Activated CD4-positive, alpha-beta T cell treated with anti-CD3 and anti-CD28 coated beads, Interleukin-2, amount 10 ng/mL, durations not matched to agents 7 days and 5 days (primary cell): ENCODE measurements at places on chromosomes 3 and 15.

- no peaks in the 10 kb centered on the region for H3K4me1 ChIP-seq
- no peaks in the 10 kb centered on the region for H3K36me3 ChIP-seq
- no peak overlapping the region for H3K4me3 ChIP-seq
- no peak for DNase-seq
- H3K27me3 ChIP-seq, result no peaks in the 10 kb centered on the region
These were observed 67.2 kb upstream of the GCSAM start for GRCh38 chr3:112200317-112200666.

- peak overlapping the region; percentile 1 for H3K4me3 ChIP-seq
- H3K27me3 ChIP-seq, result no peaks in the 10 kb centered on the region
- H3K36me3 ChIP-seq, result peaks cover 4% of the 10 kb centered on the region
- DNase-seq, result no peak
These were observed 57.6 kb upstream of the FGD5 start for GRCh38 chr3:14761121-14761672.

GRCh38 chr3:146226881-146227280, 24.0 kb downstream of the PLSCR4 start:
- no peak for DNase-seq
- H3K27me3 ChIP-seq, result no peaks in the 10 kb centered on the region
- no peaks in the 10 kb centered on the region for H3K36me3 ChIP-seq

GRCh38 chr15:36284911-36285310, 294.5 kb upstream of the CDIN1 start:
- no peak overlapping the region for H3K27ac ChIP-seq
- H3K4me1 ChIP-seq, result no peaks in the 10 kb centered on the region
- DNase-seq, result no peak
- no peaks in the 10 kb centered on the region for H3K36me3 ChIP-seq
- no peaks in the 10 kb centered on the region for H3K27me3 ChIP-seq
- no peak overlapping the region for H3K4me3 ChIP-seq

DNA sequence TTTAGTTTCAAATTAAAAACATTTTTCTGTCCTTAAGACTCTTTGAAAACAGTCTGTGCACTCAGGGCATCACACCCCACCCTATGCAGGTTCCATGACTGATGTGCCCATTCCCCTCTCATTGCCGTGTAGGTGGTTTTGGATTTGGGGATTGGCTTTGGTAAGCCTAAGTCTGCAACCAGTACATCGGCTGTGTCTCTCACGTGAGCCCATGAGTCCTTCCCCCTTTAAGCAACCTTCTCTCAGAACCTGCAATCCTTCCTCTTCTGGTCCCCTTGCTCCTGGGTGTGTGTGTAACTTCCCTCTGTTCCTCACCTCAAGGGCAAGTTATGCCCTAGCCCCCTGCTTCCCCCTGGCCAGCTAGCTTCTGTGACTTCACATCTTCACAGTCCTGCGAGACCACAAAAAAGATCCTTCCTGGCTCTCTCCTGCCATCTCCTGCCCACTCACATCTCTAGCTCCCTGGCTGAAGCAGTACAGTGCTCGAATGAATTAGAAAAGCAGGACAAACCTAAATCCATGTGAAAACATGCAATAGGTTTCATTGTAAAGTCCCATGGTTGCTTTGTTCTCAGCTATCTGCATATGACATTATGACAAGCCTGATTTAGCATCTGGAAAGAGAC, 126.7 kb downstream of the UACA start:
- H3K4me3 ChIP-seq, result no peak overlapping the region
- H3K36me3 ChIP-seq, result no peaks in the 10 kb centered on the region
- no peak overlapping the region for H3K27ac ChIP-seq
- peaks cover 7% of the 10 kb centered on the region for H3K4me1 ChIP-seq
- peaks cover 19% of the 10 kb centered on the region for H3K27me3 ChIP-seq
- no peak for DNase-seq

DNA sequence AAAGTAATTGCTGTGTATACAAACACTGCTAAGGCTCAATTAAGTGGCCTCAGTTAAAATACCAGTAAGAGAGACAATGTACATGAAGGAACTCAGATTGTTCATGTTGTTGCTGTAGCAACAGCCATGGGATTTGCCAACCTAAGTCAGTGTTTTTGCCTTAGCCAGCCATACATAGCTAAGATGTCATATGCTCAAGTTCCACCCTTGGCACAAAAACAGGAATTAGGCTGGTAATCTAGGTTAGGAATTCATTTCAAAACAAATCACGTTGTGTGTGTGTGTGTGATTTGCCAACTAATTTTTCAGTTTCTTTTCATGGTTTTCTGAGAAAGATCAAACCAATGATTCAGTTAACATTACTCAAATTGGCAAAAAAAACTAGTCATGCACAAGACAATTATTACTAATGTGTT, 143.7 kb upstream of the KCNMB2 start:
- no peaks in the 10 kb centered on the region for H3K4me1 ChIP-seq
- H3K4me3 ChIP-seq, result no peak overlapping the region
- H3K36me3 ChIP-seq, result no peaks in the 10 kb centered on the region
- H3K27ac ChIP-seq, result no peak overlapping the region

- no peaks in the 10 kb centered on the region for H3K36me3 ChIP-seq
- H3K4me3 ChIP-seq, result no peak overlapping the region
- H3K27ac ChIP-seq, result no peak overlapping the region
- no peaks in the 10 kb centered on the region for H3K4me1 ChIP-seq
- no peak for DNase-seq
- no peaks in the 10 kb centered on the region for H3K27me3 ChIP-seq
These were observed 13.4 kb downstream of the MAP4 start for GRCh38 chr3:48002787-48003186.

- peaks cover 8% of the 10 kb centered on the region for H3K36me3 ChIP-seq
- H3K4me3 ChIP-seq, result no peak overlapping the region
- no peak for DNase-seq
- peaks cover 9% of the 10 kb centered on the region for H3K27me3 ChIP-seq
- H3K27ac ChIP-seq, result peak overlapping the region; percentile 2
These were observed 27.0 kb downstream of the MB21D2 start for GRCh38 chr3:192890347-192891335.

DNA sequence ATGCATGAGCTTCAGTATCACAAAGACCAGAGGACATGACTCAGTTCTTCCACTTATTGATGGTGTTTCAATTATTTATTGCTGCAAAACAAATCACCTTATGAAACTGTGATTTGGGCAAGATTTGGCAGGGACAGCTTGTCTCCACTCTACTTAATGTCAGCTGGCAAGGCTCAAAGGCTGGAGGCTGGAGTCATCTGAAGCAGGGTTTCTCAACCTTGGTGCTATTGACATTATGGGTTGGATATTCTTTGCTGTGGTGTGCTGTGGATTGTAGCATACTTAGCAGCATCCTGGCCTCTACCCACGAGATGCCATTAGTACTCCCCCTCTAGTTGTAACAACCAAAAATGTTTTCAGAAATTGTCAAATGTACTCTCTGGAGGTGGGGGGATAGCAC, 138.8 kb upstream of the PEX5L start:
- no peak overlapping the region for H3K27ac ChIP-seq
- H3K36me3 ChIP-seq, result no peaks in the 10 kb centered on the region
- no peak overlapping the region for H3K4me3 ChIP-seq
- no peak for DNase-seq
